ENCODE measurements at places on chromosomes 6 and 20.

- no peak for DNase-seq
Observed at GRCh38 chr6:169899481-169900145, 148.2 kb downstream of the ERMARD start.

DNA sequence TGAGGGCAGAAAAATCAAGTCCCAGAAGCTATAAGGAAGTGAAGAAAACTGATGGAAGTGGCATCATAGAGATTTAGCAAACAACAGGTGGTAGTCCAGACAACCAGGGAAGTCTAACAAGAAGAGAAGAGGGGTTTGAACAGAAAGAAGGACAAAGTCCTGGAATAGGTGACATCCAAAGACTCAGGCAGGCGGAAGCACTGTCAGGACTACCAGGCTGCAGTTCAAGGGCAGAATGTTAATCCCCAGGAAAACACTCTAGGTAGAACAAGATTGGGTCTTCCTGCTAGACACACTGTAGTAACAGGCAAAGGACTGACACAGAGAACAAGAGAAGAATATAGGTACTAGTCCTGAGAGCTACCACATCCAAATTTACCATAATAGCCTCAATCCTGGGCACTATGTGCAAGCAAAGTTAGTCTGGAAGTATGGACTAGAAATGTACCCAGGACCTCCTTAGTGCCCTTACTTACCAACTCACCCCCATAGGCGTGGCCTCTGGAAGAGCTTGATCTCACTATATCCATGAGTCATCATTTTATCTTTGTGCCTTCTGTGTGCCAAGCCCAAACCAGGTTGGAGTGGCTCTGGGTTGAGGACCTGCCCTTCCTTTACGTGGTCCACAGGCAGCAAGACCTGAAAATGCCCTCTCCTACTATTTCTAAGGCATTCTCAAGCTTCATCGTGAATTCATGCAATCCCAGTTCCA, 2.2 kb upstream of the EPB41L2 start:
- no peak for DNase-seq

DNA sequence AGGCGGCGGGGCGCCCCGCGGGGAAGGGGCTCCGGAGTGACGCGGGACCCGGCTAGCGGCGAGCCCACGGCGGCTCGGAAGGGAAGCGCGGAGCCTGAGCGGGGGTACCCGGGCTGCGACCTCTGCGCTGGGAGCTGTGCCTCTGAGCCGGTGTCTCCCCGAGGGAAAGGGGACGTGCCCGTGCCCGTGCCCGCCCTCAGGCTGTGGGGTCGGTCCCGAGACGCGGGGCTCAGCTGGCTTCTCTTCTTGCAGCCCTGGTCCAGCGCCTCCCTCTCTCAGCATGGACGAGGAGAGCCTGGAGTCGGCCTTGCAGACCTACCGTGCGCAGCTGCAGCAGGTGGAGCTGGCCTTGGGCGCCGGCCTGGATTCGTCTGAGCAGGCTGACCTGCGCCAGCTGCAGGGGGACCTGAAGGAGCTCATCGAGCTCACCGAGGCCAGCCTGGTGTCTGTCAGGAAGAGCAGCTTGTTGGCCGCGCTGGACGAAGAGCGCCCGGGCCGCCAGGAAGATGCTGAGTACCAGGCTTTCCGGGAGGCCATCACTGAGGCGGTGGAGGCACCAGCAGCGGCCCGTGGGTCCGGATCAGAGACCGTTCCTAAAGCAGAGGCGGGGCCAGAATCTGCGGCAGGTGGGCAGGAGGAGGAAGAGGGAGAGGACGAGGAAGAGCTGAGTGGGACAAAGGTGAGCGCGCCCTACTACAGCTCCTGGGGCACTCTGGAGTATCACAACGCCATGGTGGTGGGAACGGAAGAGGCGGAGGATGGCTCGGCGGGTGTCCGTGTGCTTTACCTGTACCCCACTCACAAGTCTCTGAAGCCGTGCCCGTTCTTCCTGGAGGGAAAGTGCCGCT, 686 bp downstream of the ZGPAT start:
- no peak for DNase-seq

DNA sequence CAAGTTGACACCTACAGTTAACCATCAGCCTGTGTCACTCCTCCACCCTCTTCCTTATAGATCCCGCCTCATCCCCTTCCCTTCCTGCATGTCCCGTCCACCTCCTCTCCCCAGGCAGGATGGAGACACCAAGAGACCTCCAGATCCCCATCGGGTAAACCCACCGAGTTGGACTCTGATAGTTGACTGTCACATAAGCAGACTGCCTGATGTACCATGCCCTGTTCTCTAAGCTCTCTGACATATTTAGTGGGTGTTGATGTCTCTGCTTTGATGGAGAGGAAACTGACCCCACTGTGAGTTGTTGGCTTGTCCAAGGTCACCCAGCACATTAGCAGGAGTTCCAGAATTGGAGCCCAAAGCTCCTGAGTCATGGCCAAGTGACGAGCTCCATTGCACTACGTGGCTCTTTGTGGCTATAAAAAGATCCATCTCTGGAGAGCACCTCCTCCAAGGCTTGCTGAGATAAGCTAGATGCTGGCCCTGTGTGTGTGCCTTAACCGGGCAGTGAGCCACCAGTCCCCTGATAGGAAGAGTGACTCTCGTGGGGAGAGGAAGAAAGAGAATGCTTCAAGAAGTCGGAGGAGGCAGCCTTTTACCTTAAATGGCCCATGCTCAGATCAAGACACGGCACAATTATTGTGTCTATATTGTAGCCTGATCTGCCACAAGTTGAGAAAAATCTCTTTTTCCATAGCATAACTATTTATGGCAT, 236.0 kb upstream of the ECI2 start:
- no peak for DNase-seq

- no peak for DNase-seq
Observed at GRCh38 chr20:19522071-19522801, 235.8 kb upstream of the RIN2 start.

DNA sequence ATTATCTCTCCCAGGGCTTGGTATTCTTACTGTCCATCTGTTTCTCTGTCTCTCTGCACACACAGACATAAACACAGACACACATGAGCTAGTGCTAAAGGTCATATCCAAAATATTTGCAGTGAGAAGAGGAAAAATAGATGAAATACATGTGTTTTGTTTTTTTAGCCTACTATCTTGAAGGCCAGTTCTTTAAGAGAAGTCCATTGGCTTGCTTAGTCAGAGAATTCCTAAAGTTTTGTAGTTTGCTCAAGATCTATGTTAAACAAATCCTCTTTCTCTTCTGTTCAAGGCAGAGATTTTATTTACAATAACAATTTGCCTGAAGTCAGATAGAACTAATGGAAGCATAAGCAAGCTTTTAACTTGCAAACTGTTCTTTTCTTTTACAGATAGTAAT, 120.0 kb upstream of the AKIRIN2 start:
- DNase-seq, result no peak

DNA sequence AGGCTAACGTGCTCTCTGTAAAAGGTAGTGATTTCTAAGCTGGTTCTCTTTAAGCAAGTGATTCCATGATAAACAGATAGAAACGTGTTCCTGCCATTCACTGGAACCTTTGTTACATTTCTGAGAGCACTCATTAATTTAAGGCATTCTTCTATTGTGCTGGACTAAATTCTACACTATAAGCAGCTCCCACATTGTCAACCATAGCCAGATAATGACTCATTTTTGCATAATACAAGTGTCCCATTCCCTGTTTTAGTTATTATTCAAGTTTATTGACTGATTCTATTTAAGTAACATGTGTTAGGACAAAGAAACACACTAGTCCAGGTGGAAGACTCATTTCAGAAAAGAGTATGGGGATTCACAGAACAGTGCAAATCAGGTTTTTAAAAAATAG, 13.5 kb upstream of the XRN2 start:
- no peak for DNase-seq

GRCh38 chr6:38403548-38403947, 236.2 kb downstream of the BTBD9 start:
- no peak for DNase-seq

GRCh38 chr6:108598305-108598863, 37.7 kb downstream of the FOXO3 start:
- DNase-seq, result no peak

DNA sequence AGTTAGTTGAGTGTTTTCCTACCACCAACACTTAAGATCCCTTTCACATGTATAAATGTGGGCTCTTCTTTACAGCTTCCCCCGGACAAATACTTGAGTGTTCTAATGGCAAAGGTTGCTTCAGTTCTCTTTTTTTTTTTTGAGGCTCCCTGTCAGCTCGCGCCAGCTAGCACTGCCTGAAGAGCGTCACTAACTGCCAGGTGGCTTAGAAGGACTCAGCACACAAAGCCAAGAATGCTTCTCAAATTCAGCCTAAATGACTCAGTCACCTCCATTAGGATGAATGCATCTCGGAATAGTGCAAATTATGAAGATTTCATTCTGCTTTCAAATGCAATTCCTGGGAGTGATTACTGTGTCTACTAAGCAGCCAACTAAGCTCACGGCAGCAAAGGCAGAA, 150.7 kb upstream of the BTBD3 start:
- no peak for DNase-seq

DNA sequence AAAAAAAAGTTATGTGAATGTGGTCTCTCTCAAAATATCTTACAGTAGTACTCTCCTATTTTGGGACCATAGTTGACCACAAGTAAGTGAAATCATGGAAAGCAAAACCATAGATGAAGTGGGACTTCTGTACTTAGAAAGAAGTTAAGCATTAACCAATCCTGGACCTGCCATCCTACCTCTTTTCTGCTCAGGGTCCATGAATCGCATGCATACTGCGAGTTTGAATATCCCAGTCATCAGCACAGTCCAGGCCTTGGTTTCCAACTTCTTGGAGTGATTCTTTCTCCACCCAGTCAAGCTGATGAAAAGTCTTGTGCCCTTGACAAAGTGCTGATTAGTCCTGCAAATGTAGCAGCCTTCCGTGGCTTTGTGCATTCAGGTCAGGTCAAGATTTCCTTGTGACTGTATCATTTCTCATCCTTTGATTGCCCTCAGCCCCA, 46.0 kb downstream of the RNF217 start:
- no peak for DNase-seq

DNA sequence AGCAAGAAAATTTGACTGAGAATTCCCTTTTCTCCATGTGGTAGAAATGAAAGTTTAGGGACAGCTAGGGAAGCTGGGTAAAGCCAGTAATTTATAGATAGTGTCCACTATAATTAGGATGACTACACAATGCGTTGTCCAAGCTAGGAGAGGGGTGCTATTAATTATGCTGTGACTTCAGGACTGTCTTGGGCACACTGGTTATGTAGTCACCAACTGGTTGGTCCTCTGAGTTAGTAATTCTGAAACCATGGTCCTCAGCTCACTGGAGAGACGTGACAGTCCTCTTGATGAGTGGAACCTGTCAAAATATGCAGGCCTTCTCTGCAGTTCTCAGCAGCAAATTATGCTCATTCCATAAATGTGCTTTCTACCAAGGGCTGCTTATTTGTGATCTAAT, 94.6 kb upstream of the ENPP5 start:
- DNase-seq, result no peak

DNA sequence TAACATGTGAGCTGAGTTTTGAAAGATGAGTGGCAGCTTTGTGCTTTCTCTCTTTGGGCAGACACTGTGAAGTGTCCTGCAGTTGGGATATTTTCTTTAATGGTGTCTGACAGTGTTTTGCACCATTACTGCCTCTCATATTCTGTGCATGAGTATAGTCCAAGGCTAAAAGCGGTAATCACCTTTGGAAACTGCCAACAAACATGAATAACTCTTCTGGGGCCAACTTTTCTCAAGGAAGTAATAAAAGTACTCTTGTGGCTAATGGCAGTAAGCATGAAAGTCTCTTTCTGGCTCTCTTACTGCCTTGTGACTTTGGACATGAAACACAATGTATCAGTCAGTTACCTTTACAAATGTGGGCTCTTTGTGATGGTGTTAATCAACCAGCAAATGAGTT, 91.7 kb upstream of the SOX4 start:
- DNase-seq, result no peak

- DNase-seq, result no peak
Observed at GRCh38 chr20:40942006-40942405, 86.6 kb upstream of the TOP1 start.

DNA sequence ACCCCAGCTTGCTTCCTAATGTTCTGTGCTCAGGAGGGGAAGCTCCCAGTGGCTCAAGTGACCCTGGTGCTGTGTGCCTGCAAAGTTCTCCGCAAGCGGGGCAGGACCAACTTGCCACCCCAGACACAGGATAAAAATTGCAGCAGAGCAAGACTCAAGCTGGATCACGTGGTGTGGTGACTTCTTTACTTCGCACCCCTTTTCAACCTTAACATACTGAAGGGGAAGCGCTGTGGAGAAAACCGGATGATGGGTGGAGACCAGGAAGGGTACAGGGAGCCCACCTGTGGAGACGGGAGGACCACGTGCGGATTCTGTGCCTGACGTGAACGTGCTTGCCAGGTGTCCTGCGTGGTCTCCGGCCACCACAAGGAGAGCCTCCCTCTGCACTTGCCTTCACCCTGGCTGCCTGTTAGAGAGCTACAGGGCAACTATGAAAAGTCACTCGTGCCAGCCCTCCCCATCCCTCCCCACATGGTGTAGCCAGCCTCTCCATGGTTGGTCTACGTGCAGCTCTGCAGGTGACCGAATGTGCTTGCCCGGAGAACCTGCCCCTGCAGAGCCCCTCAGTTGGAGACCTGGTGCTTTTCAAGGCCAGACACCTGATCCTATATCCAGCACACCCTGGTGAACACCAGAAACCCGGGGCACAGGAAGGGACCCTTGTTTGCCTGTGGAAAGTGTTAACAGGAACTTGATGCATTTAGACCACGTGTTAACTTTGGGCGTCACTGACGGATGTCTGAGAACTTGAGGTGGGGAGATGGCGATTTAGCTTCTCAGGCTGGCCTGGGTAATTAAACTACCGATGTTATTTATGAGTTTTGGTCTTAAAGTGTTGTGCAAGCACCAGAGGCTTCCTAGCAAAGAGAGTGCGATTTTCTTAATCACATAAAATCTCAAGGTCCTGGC, 23.9 kb upstream of the DACT2 start:
- DNase-seq, result no peak
